ENCODE measurements at places on chromosomes 16 and 17. TPM values are rescaled to one million over a fixed set of nuclear protein-coding genes. Genes with fewer than 3 reads are reported as not detected.

CPSF4L gene
- not detected for total RNA-seq

EFNB3 gene
- total RNA-seq, result 0.38 TPM

INCA1 gene
- total RNA-seq, result 2.2 TPM

SLC5A2 gene
- not detected for total RNA-seq

HOXB9 gene
- total RNA-seq, result not detected

NOXO1 gene
- not detected for total RNA-seq

RMI2 gene
- total RNA-seq, result not detected

CD300A gene
- 4.8 TPM for total RNA-seq

TTLL6 gene
- total RNA-seq, result not detected

MPP3 gene
- 60.3 TPM for total RNA-seq

Measured in right cardiac atrium (tissue), 5 donors.